Neural progenitor cell (in vitro differentiated cells): ENCODE measurements at places on chromosomes 12 and 14.

DNA sequence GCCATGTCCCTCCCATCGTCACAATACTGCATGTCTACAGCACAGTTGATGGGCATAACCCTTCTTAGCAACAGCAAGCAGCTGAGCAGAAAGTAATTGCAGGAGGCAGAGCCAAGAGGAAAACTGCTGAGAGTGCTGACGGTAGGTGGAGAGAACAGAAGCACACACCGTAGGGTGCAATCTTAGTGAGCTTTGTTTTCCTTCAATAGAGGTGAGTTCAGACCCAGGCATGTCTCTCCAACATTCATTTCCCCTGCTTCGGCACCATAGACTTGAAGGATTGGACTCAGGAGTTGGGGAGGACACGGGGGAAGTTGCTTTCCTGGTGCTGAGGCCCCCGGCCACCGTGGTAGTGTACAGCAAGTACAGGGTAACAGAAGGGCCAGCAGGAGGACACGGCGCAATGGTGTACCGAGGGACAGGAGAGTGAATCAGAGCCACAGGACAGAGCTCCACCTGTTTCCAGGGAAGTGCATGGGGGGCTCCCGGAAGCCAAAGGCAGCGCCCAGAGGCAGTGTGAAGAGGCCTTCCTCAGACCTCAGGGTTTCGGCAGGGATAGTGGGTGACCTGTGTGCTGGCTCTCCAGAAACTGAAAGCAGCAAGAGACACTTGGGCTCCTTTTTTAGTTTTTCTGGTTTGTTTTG is 36.3 kb upstream of the SINHCAF start:
- DNase-seq = peak; percentile 72

DNA sequence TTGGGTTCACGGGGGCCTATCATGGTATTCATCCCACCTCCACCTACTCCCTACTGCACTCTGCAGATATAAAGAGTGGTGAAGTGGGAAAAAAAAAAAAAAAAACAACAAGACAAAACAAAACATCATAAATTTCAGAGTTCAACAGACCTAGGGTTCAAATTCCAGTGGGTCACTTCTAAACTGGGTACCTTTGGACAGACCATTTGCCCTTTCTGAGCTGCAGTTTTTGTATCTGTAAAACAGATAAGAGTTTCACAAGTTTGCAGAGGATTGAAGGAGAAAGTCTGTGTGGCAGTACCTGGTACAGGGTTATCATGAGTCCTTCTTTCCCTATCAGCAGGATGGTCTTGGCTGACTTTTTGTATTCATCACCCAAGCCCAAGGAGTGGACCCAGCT is 211.2 kb upstream of the EEA1 start:
- DNase-seq = no peak

- no peak for DNase-seq
Measured at GRCh38 chr12:95674631-95675030, 115.9 kb downstream of the NTN4 start.

- no peak for DNase-seq
Measured at GRCh38 chr14:55799508-55800095, 219.6 kb downstream of the KTN1 start.

- DNase-seq = no peak
Measured at GRCh38 chr14:85093631-85094330, 436.2 kb upstream of the FLRT2 start.

GRCh38 chr12:111218499-111218898 is 150.4 kb downstream of the PHETA1 start:
- DNase-seq = peak; percentile 36

- DNase-seq = no peak
Measured at GRCh38 chr12:93183940-93184671, 193.6 kb upstream of the NUDT4 start.

DNA sequence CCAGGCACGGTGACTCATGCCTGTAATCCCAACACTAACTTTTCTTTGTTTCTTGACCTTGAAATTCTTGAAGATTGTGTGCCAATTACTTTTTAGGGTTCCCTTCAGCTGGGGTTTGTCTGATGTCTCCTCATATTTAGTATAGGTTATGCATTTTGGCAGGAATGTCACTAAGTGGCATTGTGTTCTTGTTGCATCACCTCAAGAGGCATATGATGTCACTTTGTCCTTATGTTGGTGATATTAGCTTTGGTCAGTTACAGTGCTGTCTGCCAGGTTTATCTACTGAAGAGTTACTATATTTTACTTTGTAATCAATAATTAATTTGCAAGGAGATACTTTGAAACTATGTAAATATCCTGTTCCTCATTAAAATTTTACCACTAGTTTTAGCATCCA is 61.0 kb upstream of the BTG1 start:
- no peak for DNase-seq

DNA sequence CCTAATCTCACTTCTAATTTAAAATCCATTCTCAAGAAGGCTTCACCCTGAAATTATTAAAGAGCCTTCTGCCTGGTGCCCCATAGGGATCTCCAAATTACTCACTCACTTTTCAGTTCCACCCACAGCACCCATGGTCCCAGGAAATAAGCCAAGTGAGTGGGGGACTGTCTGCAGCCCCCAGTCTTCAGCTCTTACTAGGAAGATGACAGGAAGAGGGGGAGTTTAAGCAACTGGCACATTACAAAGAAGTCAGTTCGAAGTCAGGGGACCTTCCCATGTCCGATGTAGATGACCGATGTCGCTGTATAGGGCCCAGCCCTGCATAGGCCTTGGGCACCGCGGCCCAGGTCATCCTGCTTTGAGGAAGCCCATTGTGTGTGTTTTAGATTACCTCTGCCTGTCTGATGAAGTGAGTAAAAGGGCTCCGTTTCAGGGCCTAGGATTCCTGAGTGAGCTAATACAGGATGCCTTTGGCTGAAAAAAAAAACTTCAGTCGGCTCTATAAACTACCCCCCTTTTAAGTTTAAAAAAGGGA is 1.9 kb downstream of the ACTN1 start:
- DNase-seq = peak; percentile 63

DNA sequence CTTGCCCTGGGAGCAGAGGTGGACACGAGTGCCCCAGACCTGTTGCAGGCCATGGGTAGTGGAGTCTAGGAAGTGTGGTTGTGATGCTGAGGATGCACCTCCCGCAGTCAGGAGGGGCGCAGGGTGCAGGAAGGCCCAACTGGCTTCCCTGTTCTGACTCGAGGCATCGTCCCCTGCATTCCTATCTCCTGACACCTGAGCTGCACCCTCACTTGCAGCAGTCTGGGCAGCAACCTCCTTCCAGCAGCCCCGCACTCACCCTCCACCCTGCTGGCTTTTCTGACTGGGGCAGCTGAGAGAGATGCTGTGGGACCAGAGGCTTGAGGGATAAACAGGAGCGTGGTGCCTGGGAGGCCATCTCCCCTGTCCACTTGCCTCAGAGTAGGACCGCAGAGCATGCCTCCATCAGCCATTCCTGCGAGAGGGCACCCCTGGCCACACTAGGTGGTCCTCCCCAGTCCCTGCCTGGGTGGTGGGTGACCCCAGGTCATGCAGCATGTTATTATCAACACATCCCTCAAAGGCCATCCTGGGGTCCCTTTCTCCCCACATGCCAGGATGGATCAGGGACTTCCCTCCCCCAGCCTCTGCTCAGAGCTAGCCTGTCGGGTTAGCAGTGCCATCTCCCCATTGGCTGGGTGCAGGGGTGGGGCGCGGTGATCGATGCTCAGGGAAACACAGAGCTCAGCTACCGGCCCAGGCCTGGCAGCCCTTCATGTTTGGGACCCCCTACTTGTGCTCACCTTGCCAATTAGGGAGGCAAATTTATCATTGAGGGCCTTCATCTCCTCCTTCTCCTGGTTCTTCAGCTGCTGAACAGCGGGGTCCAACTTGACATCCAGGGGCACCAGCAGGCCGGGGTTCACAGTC is 719 bp downstream of the KRT80 start:
- no peak for DNase-seq

GRCh38 chr12:131592972-131593371 is 117.9 kb upstream of the SFSWAP start:
- no peak for DNase-seq

DNA sequence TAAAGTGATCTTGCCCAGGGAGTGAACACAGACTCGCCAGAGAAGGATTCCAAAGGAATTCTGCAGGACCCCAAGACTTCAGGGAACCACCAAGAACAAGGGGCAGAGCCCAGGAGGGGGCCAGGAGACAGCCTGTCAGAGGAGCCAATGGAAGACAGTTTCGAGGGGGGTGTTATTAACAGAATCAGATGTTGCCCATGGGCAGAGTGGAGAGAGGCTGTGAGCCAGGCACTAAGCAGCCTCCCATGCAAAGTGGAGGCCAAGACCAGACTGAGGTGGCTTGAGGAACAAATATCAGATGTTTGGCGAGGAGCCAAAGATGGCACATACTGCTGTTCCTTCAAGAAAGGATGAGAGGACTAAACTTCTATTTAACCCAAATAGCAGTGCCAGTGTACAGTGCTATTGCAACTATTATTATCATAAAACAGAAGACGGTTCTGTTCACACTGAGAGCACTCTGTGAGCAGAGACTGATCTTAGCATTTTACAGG is 12.6 kb downstream of the APPL2 start:
- DNase-seq = no peak

- peak; percentile 88 for DNase-seq
Measured at GRCh38 chr12:122021822-122022392, at the start of gene BCL7A. Gene BCL7A (plus strand): TSS chr12:122021884. CDS start chr12:122022092, 208 bp downstream.

GRCh38 chr12:52066346-52067080 is 3.3 kb upstream of the ATG101 start:
- no peak for DNase-seq

- DNase-seq = no peak
Measured at GRCh38 chr12:7605900-7606465, 59.7 kb downstream of the APOBEC1 start.

DNA sequence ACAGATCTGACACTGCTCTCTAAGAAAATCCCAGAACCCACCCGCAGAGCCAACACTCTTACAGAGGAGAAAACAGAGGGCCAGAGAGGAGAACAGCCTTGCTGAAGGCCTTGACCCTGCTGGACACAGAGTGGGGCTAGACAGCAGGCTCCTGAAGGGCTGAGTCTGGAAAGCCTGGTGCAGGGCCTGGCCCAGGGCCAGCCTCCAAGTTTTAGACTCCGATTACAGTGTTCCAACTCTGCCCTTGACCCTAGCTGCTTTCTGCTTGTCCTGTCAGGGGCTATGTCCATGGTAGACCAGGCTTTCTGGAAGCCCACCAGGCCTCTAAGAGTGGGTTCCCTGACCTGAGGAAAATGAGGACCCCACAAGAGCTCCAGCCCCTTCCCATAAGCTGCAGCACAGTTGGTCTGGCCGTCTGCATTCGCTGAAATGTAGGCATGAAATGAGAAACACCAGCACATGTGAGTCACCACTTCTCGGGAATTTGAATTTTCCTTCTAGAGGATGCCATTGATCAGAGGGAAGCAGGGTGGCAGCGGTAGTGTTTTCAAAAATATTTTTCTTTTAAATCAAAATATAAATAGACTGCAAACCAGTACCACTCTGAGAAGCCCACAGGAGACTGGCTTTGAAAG is 154.4 kb downstream of the CALM1 start:
- DNase-seq = no peak

DNA sequence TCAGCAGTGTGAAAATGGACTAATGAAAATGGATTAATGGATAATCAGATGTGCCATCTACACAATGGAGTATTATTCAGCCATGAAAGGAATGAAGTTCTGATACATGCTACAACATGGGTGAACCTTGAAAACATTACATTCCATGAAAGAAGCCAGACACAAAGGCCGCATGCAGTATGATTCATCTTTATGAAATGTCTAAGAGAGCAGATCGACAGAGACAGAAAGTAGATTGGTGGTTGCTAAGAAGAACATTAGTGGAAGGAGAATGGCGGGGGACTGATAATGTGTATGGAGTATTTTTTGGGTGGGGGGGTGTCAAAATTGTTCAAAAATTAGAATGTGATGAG is 47.3 kb downstream of the PRKAB1 start:
- DNase-seq = no peak

DNA sequence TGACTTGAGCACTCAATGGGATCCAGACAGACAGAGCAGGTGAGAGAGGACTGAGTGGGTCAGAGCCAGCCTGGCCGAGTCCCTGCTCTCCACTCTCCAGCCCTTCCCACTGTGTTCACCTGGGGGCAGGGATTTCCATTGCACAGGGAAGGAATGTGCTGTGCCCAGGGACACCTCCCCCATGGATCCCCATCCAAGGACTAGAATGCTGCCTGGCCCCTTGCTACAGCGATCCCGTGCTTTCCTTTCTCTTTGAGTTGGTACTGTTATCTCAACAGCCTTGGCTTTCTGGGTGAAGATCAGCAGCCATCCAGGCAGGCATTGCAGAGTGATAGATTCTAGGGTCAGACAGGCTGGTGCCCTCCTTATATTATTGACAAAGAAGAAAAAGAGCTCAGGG is 60.3 kb upstream of the DLK1 start:
- DNase-seq = no peak

DNA sequence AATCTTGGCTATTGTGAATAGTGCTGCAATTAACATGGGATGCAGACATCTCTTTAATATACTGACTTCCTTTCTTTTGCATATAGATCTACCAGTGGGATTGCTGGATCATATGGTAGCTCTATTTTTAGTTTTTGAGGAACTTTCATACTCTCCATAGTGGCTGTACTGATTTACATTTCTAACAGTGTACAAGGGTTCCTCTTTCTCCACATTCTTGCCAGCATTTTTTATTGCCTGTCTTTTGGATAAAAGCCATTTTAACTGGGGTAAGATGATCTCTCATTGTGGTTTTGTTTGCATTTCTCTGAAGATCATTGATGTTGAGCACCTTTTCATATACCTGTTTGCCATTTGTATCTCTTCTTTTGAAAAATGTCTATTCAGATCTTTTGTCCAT is 8.4 kb downstream of the AMDHD1 start:
- DNase-seq = no peak

GRCh38 chr14:33532553-33532952 is 418.3 kb downstream of the EGLN3 start:
- no peak for DNase-seq
